A172 (cell line): ENCODE measurements at places on chromosomes 12 and 14.

GRCh38 chr12:74722709-74723108 lies 185.1 kb downstream of the ATXN7L3B start:
- no peak for DNase-seq

DNA sequence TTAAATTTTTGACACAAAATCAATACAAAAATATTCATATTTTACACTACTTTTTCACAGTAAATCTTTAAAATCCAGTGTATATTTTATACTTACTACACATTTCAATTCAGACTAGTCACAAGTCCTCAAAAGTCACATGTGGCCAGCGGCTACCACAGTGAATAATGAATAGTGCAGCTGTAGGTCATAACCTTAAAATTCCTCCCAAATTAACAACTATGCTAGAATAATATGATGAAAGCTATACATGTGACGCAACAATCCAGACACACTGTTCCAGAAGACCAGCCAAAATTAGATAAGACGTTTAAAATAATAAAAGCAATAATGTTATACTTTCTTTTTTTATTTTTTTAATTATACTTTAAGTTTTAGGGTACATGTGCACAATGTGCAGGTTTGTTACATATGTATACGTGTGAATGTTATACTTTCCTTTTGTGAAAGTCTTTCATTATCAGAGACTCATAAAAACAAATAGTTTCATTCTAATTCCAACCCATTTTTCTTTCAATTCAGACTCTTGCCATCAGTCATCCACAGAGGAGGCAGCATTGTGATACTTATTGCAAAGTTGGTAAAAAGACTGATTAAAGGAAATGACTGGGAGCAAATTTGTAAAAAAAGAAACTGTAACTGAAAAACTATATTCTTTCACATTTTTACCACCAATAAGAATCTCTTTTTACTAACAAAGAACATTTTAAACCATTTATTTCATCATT lies 67.0 kb downstream of the C2CD5 start:
- DNase-seq = peak; percentile 53

DNA sequence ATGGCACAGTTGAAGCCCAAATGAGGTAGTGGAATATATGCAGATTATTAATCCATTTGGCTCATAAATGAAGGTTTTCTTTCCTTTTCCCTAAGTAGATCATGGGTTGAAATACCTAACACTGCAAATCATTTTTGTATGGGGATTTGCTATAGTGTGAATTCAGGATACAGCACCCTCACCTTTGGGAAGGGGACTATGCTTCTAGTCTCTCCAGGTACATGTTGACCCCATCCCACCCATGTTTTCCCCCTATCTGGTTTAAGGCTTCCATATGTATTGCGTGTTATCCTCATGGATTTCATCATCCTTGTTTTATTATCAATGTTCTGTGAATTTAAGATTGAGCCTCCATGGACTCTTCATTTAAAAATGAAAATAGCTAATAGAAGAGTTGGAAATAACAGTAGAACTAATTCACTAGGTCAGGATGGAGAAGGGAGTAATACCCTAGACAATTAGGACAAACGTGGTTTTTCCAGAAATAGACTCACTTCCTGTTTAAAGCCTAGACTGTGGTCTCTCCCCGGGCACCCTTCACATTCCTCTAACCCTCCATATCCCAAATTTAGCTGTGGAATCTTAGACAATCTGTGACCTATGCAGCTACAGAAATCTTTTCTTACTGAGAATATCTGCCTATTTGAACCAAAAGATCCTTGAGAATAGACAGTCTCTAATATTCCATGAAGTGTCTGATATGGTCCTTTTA lies 56.5 kb downstream of the DAD1 start:
- peak; percentile 48 for DNase-seq

DNA sequence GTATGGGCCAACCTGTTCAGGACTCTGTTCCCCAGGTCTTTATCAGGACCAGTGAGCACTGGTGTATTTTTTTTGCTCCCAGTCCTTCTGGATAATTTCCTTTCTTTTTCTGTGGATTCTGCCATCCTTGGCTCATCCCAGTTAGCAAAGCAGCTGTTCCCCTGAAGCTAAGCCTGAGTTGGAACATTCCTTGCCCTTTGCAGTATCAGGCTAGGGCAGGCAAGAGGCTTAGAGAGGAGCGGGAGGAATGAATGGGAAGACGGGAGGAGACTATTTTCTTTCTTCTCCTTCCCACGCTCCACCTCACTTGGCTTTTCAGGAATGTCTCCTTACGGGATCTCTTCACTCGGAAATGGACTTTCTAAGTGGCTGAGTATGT lies 29.2 kb downstream of the ERG28 start:
- DNase-seq = no peak

DNA sequence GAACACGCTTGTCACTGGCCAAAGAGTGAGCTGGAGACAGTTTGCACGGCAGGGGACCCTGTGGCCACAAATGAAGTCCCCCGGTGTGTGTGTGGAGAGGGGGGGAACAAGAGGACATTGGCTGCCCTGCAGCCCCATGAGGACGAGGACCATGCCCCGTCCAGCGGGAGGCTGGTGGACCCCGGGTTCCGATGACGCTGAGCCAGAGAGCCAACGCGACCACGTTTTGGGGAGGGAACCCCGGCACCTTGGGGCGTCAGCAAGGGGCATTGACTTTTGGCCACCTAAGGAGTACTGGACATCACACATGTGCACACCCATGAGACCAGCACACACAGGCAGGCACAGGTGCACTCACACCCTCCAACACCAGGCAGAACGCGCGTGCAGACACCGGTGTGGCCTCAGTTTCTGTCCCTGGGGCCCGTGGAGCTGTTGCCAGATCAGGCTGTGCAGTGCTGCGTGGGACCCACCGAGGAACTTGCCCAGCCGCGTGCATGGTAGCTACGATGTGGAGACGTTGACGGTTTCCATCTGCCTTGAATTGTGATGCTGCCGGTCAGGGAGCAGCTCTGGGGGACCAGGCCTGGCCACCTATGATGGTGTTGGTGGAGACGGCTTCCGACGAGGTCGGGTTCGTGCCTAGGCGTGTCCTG lies 26.5 kb downstream of the NOC4L start:
- no peak for DNase-seq

GRCh38 chr14:100371773-100372172 lies 48.6 kb downstream of the SLC25A47 start:
- DNase-seq = no peak

DNA sequence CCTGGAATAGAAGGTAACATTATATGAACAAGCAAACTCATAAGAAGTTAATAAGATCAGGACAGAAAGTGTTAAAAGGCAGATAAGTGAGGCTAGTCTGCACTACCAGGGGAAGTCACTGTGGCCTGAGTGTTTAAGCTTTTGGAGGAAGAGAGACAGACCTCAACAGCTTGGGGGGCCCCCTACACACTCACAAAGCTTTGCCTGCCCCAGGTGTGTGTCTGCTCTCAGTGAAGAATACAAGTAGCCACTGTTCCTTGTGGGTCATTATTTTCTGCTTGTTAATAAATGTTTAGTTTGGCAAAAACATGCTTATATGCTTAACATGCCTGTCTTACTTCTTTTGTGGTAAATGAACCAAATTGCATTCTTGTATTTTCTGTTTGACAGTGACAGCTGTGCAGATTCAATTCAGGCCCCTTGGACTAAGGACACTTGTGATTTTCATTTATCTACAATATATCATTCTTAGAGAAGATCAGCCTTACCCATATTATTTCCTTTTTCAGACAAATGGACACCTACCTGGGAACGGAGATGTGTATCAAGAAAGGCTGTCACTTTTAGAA lies 50.7 kb upstream of the C12orf71 start:
- no peak for DNase-seq

DNA sequence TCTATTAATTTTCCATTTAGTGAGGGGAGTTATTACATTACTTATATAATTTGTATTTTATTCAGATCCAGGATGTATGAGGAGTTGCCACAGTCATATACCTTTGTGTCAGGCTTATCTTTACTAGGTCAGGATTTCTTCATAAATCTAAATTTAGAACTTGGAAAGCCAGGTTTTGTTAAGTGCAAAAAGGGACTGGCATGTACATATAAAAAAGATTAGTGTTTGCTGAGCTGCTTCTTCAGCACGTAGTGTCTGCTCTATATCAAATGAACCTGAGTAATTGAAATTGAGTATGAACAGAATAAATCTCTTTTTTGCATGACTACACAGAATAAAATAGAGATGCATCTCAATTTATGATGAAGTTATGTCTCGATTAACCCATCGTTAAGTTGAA lies 157.4 kb downstream of the NUBPL start:
- DNase-seq = no peak

DNA sequence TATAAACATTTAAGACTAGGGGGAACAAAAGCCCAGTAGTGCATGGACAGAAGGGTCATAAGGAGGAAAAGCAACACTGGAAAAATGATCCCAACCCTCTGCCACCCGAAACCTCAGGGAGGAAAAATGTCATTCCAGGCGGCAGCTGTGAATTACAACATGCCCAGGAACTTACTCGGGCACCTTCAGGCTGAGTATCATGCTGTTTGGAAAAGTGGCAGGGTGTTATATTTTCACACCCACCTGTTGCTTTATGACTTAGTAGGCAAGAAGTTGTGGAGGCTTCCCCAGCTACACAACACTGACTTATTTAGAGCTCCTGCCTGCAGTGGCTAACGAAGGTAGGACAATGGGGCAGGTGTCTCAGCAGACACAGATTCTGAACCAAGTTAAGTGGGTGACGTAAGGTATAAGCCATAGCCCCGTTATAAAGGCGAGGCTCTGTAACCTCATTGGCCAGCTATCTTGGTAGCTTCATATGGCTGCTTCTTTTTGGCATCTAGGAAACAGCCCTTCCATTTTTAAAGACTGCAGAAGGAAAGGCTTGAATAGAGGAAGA lies 96.1 kb upstream of the IFNG-AS1 start:
- no peak for DNase-seq

GRCh38 chr14:68599896-68600610 lies 192.8 kb downstream of the ZFP36L1 start:
- DNase-seq = no peak

DNA sequence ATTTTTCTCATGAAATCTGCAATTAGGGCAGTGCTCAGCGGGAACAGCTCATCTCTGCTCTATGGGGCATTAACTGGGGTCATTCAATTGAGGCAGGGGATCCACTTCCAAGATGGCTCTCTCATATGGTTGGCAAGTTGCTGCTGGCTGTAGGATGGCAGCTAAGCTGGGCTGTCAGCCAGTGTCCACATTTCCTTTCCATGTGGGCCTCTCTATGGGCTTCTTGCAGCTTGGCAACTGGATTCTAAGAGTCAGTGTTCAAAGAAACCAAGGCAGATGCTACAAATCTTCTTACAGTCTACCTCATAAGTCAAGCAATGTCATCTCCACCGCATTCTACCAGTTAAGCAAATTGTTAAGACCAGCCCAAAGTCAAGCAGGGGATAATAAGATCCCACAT lies 50.3 kb upstream of the TMCC3 start:
- no peak for DNase-seq

DNA sequence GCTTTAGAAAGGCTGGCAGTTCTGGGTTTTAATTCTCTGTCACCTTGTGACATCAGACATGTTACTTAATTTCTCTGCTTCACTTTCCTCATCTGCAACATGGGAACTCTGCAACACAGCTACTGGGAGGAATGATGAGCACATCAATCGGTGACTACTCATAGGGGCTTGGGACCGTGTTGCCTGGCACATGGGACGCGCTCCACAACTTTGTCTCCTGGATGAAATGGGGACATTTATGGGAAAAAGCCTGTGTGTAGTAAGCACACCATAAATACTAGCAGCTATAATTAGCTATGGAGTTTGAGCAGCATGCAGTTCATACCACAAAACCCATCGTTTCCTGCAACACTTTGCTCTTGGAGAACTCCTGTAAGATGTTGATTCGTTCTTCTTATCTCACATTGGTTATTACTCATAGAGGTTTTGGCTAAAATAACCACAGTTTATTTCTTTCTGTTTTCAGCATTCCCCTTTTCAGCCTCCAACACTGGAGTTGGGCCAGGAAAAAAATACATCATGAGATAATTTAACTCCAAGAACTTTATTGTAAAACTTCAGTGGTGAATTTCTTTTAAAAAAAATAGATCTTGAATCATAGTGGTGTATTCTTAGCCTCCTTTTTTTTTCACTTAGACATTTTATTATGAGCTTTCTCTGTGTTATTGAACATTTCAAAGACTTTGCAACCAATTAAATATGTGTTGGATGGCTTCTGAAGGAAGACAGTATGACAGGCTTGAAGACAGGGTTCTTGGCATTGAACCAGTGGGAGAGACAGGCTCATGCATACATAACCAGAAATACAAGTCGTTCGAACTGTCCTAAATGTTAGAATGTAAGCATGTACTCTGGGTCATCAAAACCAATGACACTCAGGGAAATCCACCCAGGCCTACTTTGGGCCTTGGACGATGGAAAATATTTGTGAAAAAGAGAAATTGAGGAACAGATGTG lies 72.7 kb downstream of the RIN3 start:
- DNase-seq = peak; percentile 91
